ENCODE measurements at places on chromosomes 7 and 10.

DNA sequence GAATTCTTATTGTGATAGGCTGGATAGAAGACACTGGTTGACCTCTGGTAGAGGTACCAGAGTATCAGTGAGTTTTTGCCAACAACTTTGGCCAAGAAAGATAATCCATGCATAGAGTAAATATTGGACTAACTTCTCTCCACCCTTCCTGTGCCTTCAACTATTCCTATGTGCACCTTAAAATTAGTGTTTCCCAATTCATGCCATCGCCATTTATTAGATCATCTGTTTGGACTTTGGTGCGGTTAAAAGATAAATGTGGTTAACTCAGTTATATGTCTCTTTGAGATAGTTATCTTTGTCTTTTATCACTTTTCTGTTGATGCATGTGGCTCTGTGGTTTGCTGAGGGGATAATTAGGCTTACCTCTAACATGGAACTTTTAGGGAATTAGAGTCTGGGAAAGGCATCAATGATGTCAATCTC lies 4.6 kb downstream of the PAPSS2 start:
- H3K27me3 ChIP-seq = no peaks in the 10 kb centered on the region
- H3K4me1 ChIP-seq = peaks cover 24% of the 10 kb centered on the region
- H3K36me3 ChIP-seq = peaks cover 17% of the 10 kb centered on the region
- H3K4me3 ChIP-seq = no peak overlapping the region
- no peak overlapping the region for H3K27ac ChIP-seq

GRCh38 chr7:80679921-80680907 lies 41.8 kb downstream of the CD36 start:
- no peaks in the 10 kb centered on the region for H3K4me1 ChIP-seq
- H3K27me3 ChIP-seq = no peaks in the 10 kb centered on the region
- H3K27ac ChIP-seq = no peak overlapping the region
- no peak overlapping the region for H3K4me3 ChIP-seq
- DNase-seq = no peak

DNA sequence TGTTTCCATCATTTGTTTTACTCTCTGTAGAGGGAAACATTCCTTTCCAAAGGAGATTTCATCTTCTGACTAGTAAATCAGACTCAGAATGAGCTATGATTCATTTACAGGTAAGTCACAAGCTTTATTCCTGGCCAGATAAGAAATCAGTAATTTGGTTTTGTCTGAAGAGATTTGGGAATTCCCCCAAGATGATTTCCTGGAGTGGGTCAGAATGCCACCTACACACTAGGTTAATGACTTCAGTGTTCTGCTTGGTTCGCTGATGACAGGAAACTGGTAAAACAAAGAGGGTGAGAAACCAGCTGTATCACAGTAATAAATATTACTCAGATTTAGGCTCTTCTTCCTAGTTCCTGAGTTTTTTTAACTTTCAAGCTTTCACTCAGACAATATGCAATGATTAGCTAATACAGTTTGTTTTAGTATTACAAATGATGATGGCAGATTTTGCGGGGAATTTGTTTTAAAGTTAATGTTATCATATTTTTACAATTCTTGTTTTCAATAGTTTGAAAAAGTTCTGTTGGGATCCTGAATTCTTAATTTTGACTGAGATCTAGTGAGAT lies 8.3 kb upstream of the ASZ1 start:
- no peak overlapping the region for H3K4me3 ChIP-seq
- H3K27ac ChIP-seq = no peak overlapping the region
- H3K36me3 ChIP-seq = no peaks in the 10 kb centered on the region

- H3K4me3 ChIP-seq = no peak overlapping the region
- DNase-seq = no peak
- H3K27me3 ChIP-seq = no peaks in the 10 kb centered on the region
- no peak overlapping the region for H3K27ac ChIP-seq
Measured at GRCh38 chr10:129402459-129402858, 64.6 kb upstream of the MGMT start.

GRCh38 chr7:117019786-117020590 lies 66.7 kb downstream of the ST7 start:
- DNase-seq = peak; percentile 41
- H3K4me3 ChIP-seq = no peak overlapping the region
- no peaks in the 10 kb centered on the region for H3K4me1 ChIP-seq
- no peak overlapping the region for H3K27ac ChIP-seq
- no peaks in the 10 kb centered on the region for H3K36me3 ChIP-seq

- no peaks in the 10 kb centered on the region for H3K36me3 ChIP-seq
- H3K27me3 ChIP-seq = 0 out of 2 replicates have a peak, but pooled peaks cover 5% of the 10 kb centered on the region
- no peak for DNase-seq
- peaks cover 8% of the 10 kb centered on the region for H3K4me1 ChIP-seq
Measured at GRCh38 chr10:14700546-14700945, 74.2 kb downstream of the FAM107B start.

DNA sequence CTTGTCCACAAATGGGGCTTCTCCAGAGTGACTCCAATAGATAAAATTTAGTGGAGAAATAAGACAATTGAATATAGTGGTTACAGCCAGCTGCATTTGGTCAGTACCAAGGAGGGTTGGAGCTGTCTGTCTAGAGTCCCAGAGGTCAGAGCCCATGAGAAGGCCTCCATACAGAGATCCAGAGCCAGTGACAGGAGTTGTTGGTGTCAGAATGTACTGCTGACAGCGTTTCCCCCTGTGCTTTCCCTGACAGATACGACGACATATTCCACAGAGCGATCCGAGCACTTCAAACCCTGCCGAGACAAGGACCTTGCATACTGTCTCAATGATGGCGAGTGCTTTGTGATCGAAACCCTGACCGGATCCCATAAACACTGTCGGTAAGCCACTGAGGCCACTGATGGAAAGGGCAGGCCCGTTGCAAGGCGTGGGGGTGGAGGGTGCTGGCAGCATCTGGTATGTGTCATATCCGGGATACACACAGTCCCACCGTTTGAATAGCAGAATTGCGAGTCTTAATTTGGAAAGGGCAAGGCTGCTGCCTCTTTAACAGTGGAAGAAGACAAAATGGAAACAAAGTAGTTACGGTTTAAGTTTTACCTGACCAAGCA lies 483.6 kb downstream of the NRG3 start:
- H3K4me1 ChIP-seq = no peaks in the 10 kb centered on the region
- H3K4me3 ChIP-seq = no peak overlapping the region
- no peaks in the 10 kb centered on the region for H3K27me3 ChIP-seq
- H3K27ac ChIP-seq = no peak overlapping the region
- no peaks in the 10 kb centered on the region for H3K36me3 ChIP-seq
- no peak for DNase-seq

DNA sequence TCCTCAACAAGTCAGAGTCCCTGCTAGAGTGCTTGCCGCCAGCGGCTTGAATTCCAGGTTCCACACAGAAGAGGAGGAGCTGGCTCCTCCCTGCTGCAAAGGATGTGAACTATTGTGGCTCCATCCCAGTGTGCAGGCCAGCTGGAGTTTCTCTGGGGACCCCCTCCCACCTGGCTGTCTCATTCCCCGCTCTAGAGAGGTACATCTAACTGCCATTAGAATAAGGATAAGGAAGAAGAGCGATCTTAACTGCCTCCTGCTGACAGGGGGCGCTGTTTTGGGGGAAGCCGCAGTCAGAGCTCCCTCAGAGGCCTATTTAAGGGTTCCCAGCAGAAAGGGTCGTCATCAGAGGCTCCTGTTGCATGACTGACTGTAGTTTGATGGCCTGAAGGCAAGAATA lies 40.8 kb upstream of the HECW1 start:
- peak; percentile 21 for DNase-seq
- H3K36me3 ChIP-seq = no peaks in the 10 kb centered on the region
- H3K4me1 ChIP-seq = no peaks in the 10 kb centered on the region
- H3K4me3 ChIP-seq = no peak overlapping the region
- no peak overlapping the region for H3K27ac ChIP-seq

- peak; percentile 86 for DNase-seq
- peaks cover 50% of the 10 kb centered on the region for H3K4me1 ChIP-seq
- H3K4me3 ChIP-seq = no peak overlapping the region
- no peaks in the 10 kb centered on the region for H3K36me3 ChIP-seq
Measured at GRCh38 chr10:99976886-99977665, 32.7 kb downstream of the DNMBP start.

- no peaks in the 10 kb centered on the region for H3K4me1 ChIP-seq
- DNase-seq = no peak
- peaks cover 3% of the 10 kb centered on the region for H3K27me3 ChIP-seq
- no peak overlapping the region for H3K4me3 ChIP-seq
Measured at GRCh38 chr10:80259405-80259871, 30.0 kb downstream of the MAT1A start.

GRCh38 chr7:139687211-139687954 lies 90.4 kb downstream of the HIPK2 start:
- peaks cover 31% of the 10 kb centered on the region for H3K4me1 ChIP-seq
- DNase-seq = no peak
- H3K36me3 ChIP-seq = peaks cover 44% of the 10 kb centered on the region
- no peaks in the 10 kb centered on the region for H3K27me3 ChIP-seq
- no peak overlapping the region for H3K4me3 ChIP-seq
- no peak overlapping the region for H3K27ac ChIP-seq

DNA sequence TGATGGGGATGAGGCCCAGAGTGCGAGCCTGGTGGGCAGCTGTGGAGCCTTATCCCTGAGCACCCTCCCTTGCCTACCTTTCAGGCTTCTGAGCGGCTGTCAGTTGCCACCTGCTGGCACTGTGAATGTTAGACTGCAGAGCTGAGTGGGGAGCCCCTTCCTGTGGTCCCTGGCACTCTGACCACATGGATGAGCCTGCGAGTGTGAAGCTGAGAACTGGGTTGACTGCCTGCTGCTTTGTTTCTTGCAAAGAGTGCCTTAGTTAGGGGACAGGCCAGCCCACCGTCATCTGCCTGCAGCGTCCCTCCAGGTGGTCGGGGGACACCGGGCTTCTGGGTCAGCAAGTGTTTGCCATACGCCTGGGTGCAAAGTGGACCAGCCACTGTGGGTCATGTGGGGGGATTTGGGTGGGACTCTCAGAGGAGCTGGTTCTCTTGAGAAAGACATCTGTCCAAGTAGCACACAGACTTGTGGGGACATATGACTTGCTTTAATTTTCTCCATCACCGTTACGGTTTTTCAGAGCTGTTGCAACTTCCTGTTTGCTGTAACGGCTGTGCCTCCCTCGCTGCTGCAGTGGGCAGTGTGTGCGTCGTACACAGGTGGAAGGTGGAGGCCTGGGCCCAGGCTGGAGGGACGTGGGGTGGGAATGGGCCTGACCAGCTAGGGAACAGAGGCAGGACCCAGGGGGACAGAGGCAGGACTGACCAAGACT lies 13.7 kb downstream of the INPP5A start:
- no peak overlapping the region for H3K27ac ChIP-seq
- no peaks in the 10 kb centered on the region for H3K36me3 ChIP-seq
- no peak overlapping the region for H3K4me3 ChIP-seq
- H3K4me1 ChIP-seq = no peaks in the 10 kb centered on the region

- no peaks in the 10 kb centered on the region for H3K36me3 ChIP-seq
- peaks cover 7% of the 10 kb centered on the region for H3K4me1 ChIP-seq
- H3K4me3 ChIP-seq = no peak overlapping the region
- no peaks in the 10 kb centered on the region for H3K27me3 ChIP-seq
- no peak overlapping the region for H3K27ac ChIP-seq
- DNase-seq = no peak
Measured at GRCh38 chr7:112292162-112292561, 85.7 kb downstream of the ZNF277 start.

DNA sequence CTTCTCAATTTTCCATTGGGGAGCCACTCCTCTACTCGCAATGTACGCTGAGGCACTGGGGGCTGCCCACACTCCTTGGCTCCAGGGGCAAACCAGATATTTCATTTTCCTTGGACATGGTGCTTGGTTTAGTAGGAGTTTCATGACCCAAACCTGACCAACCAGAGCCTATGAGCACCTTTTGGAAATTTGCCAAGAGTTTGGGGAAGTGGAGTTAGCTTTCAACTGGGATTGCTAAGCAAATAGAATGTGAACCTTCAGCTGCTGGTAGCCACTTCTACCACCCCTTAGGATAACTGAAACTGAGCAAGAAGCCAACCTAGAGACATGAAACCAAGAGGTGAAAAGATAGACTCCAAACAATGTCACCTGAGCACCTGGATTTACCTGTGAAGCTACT lies 74.9 kb upstream of the COL13A1 start:
- no peak overlapping the region for H3K27ac ChIP-seq
- DNase-seq = no peak
- H3K36me3 ChIP-seq = no peaks in the 10 kb centered on the region
- no peak overlapping the region for H3K4me3 ChIP-seq

GRCh38 chr10:83612746-83613145 lies 526.6 kb upstream of the GHITM start:
- H3K4me1 ChIP-seq = peaks cover 45% of the 10 kb centered on the region
- no peaks in the 10 kb centered on the region for H3K36me3 ChIP-seq
- no peaks in the 10 kb centered on the region for H3K27me3 ChIP-seq
- DNase-seq = no peak
- peak overlapping the region; percentile 92 for H3K27ac ChIP-seq
- H3K4me3 ChIP-seq = no peak overlapping the region

- DNase-seq = no peak
- no peak overlapping the region for H3K4me3 ChIP-seq
- no peak overlapping the region for H3K27ac ChIP-seq
- H3K27me3 ChIP-seq = no peaks in the 10 kb centered on the region
- no peaks in the 10 kb centered on the region for H3K36me3 ChIP-seq
Measured at GRCh38 chr10:121462955-121463354, 135.3 kb downstream of the FGFR2 start.

DNA sequence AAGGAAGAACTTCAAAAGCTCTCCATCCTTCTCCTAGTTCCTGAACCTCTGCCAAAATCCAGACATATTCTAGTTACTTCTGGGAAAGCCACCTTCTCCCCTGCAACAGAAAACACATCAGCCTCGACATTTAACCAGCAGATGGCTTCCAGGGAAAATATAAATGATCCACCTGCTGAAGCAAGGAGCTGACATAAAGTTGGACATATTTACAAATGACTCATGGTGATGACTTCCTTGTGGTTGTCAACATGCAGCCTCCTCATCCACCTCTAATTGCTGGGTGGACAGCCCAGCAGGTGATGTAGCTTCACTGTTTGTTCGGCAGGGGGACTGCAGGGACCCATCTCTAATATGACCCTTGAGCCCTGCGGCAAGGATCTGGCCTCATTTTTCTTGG lies 266.0 kb downstream of the C7orf25 start:
- no peak for DNase-seq
- no peak overlapping the region for H3K4me3 ChIP-seq
- H3K27me3 ChIP-seq = no peaks in the 10 kb centered on the region
- H3K4me1 ChIP-seq = no peaks in the 10 kb centered on the region
- H3K27ac ChIP-seq = no peak overlapping the region
- no peaks in the 10 kb centered on the region for H3K36me3 ChIP-seq

All from SJSA1 (cell line).